ENCODE measurements at places on chromosomes 7 and 10. TPM values are rescaled to one million over a fixed set of nuclear protein-coding genes. Genes with fewer than 3 reads are reported as not detected.
A peak's percentile ranks its signal among the peaks of the same experiment; 100 is the strongest.

DNA sequence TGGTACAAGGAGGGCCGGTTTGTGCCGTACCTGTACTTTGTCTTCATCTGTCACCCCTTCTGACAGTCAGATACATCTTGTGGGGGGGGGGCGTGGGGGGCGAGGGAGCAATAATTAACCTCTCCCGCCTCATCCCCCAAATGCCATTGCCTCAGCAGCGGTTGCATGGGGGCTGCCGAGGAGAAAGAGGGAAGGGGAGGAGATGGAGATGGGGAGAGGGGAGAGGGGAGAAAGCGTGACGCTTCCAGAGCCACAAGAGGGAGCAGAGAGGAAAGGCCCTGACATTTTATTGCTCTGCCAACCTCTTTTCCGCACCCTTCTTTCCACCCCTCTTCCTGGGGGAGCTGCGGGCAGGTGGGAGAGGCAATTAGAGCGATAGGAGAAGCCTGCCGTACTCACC, 11.8 kb downstream of the KAZALD1 start:
- DNase-seq, result no peak
- H3K4me3 ChIP-seq, result no peak overlapping the region
- no peaks in the 10 kb centered on the region for H3K36me3 ChIP-seq
- H3K27ac ChIP-seq, result no peak overlapping the region

DNA sequence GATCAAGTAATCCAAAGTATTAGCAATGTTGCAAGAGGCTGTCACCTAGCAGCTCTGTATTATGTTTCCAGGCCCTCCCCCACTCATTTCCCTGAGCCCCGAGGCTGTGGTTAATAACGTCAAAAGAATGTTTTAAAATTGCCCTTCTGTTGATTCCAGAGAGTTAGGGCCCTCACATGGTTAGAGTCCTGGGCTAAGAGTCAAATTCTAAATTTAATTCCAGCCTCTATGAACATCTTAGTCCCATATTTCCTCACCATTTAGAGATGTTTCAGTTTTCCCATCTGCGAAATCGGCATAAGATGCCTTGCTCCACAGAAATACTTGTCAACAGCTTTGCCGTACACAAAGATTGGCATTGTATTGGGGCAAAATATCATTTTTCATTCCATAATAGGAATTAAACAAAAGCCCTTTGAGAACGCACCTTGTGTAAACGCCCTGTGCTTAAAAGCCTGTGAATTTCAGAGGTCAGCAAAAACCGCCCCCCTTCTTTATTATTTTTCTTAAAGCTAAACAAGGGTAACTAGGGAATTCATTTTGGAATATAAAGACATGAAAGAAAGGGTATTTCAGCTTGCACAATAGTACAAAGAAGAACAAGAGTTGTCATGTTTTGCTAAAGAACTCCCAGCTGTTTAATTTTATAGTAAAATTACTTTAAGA, 135.8 kb downstream of the ARID5B start:
- DNase-seq, result no peak
- no peak overlapping the region for H3K4me3 ChIP-seq
- H3K36me3 ChIP-seq, result peaks cover 6% of the 10 kb centered on the region
- H3K4me1 ChIP-seq, result peaks cover 59% of the 10 kb centered on the region
- no peaks in the 10 kb centered on the region for H3K27me3 ChIP-seq

- no peaks in the 10 kb centered on the region for H3K36me3 ChIP-seq
- H3K4me3 ChIP-seq, result no peak overlapping the region
- H3K27me3 ChIP-seq, result peaks cover 4% of the 10 kb centered on the region
- no peak overlapping the region for H3K27ac ChIP-seq
Observed at GRCh38 chr10:110220398-110220797, 13.0 kb downstream of the MXI1 start.

- no peaks in the 10 kb centered on the region for H3K36me3 ChIP-seq
- H3K4me1 ChIP-seq, result no peaks in the 10 kb centered on the region
- no peak overlapping the region for H3K27ac ChIP-seq
- H3K4me3 ChIP-seq, result no peak overlapping the region
Observed at GRCh38 chr10:76621886-76622620, 1015.6 kb downstream of the KCNMA1 start.

GRCh38 chr10:43078175-43078985, 1.5 kb downstream of the RET start:
- no peak overlapping the region for H3K4me3 ChIP-seq
- no peaks in the 10 kb centered on the region for H3K36me3 ChIP-seq

DNA sequence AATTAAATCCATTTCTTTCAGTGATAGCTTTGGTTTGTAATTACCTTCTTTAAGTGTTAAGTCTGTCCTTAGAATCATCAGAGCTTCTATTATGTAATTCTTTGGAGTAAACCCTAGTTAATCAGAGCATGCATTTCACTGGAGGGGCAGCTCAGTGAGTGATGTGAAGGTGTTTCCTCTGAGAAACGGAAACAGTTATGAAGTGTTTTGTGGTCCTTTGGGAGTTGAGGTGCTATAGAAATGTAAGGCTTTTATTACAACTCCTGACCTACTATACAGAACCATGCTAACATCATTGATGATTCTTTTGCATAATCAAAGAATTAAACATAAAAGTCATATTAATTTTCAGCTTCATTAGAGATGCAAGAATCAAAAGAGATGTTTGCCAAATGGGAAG, 141.5 kb downstream of the EXOC4 start:
- no peak overlapping the region for H3K27ac ChIP-seq
- H3K4me3 ChIP-seq, result no peak overlapping the region
- no peaks in the 10 kb centered on the region for H3K27me3 ChIP-seq
- DNase-seq, result peak; percentile 6

Gene ASAH2B
- 1.1 TPM for total RNA-seq

DNA sequence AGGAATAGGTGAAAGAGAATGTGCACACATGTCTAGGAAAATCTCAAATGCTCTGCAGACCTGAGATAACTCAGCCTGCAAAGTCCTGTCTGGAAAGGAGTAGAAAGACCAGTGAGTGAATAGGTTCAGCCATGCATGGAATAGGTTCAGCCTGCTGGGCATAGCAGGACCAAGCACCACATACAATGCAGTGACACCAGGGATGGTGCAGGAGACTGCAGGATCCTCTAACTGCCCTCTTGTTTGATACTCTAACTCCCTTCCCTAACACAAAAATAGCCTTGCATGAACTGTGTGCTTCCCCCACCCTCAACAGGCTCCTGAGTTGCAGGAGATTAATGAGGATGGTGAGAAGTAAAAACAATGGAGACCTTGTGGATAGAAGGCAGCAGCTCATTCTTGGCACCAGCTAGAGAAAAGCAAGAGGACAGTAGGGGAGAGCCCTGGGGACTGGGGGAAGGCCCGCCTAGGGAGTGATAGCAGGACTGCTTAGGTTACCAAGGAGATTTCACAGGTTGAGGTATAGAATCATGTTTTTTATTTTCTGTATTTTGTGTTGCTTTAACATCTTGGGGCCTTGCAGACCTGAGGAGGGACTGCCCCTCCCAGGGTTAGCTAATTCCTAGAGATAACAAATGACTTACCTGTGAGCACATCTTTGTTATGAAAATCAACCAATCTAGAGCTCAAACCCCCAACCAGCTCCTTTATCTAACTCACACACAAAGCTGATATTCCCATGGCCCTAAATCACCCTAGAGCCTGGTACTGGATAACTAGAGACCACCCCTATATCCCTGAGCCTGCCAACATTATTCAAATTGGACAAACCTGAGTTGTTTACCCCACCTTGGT, 187.8 kb downstream of the PLPP4 start:
- no peaks in the 10 kb centered on the region for H3K4me1 ChIP-seq
- no peak overlapping the region for H3K4me3 ChIP-seq
- no peak overlapping the region for H3K27ac ChIP-seq
- no peak for DNase-seq
- no peaks in the 10 kb centered on the region for H3K27me3 ChIP-seq

DNA sequence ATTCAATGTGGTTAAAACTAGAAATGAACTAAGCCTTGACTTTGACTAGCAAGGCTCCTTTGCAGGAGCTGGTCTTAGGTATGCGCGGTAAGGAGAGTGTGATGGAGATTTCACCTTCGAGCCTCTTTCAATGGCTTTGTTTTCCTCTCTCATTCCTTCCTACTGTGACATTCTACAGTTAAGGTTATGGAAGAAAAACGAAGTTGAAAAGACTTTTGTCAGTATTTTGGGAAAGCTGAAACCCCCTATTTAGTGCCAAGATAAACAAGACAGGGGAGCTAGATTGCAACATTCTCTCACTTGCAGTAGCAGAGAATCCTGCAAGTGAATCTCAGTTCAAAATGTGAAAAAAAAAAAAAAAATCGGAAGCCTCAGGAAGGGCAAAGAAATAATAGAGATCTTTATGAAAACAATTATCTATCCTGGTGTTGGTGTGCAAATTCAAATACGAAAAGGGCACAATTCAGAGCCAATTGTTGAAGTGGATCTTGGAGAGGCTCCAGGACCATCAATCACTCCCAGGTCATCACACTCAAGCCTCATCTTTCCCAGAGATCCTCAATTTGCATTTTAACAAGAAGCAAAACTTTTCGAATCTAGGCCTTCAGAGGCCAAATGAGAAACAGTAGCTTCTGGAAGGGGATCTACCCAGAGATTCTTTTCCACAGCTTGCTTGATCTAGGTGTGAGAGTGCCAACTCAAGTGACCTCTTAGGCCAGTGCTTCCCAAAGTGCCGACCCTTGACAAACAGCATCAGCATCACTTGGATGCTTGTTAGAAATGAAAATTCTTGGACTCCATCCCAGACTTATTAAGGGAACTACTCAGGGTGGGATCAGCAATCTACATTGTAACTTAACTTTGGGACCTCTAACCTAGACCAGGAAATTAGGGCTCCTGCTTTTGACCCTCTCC, 163.8 kb downstream of the INHBA start:
- no peak overlapping the region for H3K4me3 ChIP-seq
- no peaks in the 10 kb centered on the region for H3K4me1 ChIP-seq
- H3K27me3 ChIP-seq, result no peaks in the 10 kb centered on the region
- DNase-seq, result peak; percentile 13

GRCh38 chr10:77319557-77319956, 318.1 kb downstream of the KCNMA1 start:
- H3K27me3 ChIP-seq, result no peaks in the 10 kb centered on the region
- no peak overlapping the region for H3K4me3 ChIP-seq
- no peaks in the 10 kb centered on the region for H3K36me3 ChIP-seq
- no peak for DNase-seq
- H3K27ac ChIP-seq, result no peak overlapping the region

DNA sequence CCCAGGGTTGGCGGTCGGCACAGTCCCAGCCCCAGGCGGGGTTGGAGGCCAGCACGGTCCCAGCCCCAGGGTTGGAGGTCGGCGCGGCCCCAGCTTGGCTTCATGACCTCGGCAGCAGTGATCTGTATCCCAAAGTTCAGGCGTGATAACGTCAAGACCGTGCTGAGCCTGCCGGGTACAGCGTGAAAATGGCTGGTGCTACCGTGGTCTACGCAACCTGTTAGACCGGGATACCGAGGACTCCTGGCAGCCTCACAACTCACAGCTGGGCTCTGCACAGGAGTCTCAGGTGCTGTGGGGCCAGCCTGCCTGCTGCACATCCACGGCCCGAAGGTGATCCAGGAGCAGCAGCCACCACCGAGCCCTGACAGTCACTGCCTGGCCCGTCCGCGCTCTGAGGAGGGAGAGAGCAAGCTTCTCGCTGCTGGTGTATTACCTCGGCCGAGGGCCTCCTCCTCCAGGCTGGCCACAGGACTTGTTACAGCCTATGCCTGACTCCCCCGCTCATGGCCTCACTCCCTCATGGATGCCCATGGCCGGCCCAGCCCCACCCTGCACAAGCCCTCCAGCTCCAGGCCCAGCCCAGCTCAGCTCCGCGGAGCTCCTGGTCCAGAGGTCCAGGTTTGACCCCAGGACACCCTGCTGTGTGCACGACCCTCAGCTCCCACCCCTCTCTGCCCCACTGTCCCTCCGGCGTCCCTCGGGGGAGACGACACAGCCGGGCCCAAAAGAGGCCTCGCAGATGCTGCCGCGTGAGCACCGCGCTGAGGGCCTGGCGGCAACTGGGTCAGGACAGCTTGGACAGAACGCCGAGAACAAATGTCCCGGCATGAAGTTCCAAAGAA, 156.0 kb downstream of the ELFN1 start:
- no peaks in the 10 kb centered on the region for H3K36me3 ChIP-seq
- no peak overlapping the region for H3K4me3 ChIP-seq
- no peak overlapping the region for H3K27ac ChIP-seq
- no peaks in the 10 kb centered on the region for H3K27me3 ChIP-seq
- no peak for DNase-seq
- peaks cover 31% of the 10 kb centered on the region for H3K4me1 ChIP-seq

- DNase-seq, result no peak
- no peak overlapping the region for H3K4me3 ChIP-seq
- no peak overlapping the region for H3K27ac ChIP-seq
- H3K4me1 ChIP-seq, result no peaks in the 10 kb centered on the region
Observed at GRCh38 chr7:129470411-129470810, 31.9 kb upstream of the SMKR1 start.

DNA sequence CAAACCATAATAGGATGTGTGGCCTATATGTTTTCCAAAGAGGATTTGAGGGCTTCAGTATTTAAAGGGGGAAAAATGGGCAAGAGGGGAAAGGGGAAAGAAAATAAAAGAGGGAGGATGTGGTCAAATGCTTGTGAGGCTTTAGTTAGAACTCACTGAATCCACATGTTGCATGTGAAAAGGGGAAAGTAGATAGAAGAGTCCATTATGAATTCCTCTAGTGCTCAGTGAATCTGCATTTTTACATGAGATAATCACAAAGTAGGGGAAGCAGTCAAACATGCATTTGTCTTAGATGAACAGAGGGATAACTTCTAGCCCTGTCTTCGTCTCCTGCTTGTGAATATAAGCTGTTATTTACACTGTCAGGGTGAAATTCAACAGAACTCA, 24.6 kb upstream of the AKAP9 start:
- no peaks in the 10 kb centered on the region for H3K27me3 ChIP-seq
- no peak overlapping the region for H3K4me3 ChIP-seq
- H3K36me3 ChIP-seq, result no peaks in the 10 kb centered on the region
- H3K4me1 ChIP-seq, result no peaks in the 10 kb centered on the region
- DNase-seq, result no peak

DNA sequence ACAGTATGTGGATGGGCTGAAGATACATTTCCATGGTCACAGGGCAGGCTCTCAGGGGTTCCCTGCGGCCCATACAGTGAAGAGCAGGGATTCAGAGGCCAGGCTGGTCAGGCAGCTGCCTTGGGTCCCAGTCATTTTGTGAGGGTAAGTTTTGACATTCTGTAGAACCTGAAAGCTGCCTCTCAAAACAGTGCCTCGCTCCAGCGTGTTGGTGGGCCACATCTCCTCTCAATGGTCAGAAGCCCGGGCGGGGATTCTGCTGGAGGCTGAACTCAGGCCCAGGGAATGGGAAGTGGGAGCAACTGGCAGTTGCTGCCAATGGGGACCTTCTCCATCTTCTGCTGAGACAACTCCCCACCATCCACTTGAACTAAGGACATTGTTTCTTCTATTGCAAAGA, 190.0 kb downstream of the PTPN20 start:
- H3K27ac ChIP-seq, result no peak overlapping the region
- H3K27me3 ChIP-seq, result no peaks in the 10 kb centered on the region
- no peaks in the 10 kb centered on the region for H3K36me3 ChIP-seq
- no peak overlapping the region for H3K4me3 ChIP-seq
- H3K4me1 ChIP-seq, result no peaks in the 10 kb centered on the region

DNA sequence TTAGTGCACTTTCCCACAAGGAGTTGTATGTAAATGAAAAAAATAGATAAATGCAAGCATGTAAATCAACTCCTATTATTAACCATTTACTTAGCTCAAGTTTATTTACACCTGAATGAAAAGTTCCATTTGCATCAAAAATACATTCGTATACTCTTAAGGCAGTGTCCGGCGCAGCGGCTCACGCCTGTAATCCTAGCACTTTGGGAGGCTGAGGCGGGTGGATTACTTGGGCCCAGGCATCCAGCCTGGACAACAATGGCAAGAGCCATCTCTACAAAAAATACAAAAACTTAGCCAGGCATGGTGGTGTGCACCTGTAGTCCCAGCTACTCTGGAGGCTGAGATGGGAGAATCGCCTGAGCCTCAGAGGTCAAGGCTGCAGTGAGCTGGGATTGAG, 4.2 kb upstream of the IDI2 start:
- no peak overlapping the region for H3K27ac ChIP-seq
- H3K36me3 ChIP-seq, result no peaks in the 10 kb centered on the region
- DNase-seq, result no peak
- H3K4me1 ChIP-seq, result no peaks in the 10 kb centered on the region

All from thymus (tissue), 14 donors.